ENCODE measurements at places on chromosomes 11 and 22. TPM values are rescaled to one million over a fixed set of nuclear protein-coding genes. Genes with fewer than 3 reads are reported as not detected.

Gene A4GALT
- total RNA-seq: not detected

Gene SHANK3
- total RNA-seq: 0.07 TPM

Gene PACSIN3
- 1.4 TPM for total RNA-seq

Gene MFRP
- not detected for total RNA-seq

Gene GGTLC2
- not detected for total RNA-seq

Gene C22orf31
- not detected for total RNA-seq

Data from T-helper 17 cell (primary cell).